ENCODE measurements at places on chromosomes 3 and 15.

DNA sequence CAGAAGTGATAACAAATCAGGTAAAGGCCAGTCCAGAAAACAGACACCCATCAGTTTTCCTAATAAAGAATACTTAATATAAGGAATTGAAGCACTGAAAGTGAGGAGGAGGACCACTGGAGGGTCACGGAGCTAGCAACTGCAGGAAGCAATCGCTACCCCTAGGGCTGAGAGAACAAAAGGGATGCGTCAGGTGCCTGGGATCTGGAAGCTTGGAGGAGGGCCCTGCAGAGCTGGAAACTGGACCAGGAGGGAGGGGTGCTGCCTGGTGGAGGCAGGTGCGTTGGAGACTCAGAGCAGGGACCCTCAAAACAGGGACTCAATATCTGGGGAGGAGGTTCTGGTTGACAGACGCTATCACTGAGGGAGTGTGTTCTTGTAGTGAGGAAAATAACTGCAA, 308.1 kb upstream of the RASGRP1 start:
- DNase-seq: no peak

DNA sequence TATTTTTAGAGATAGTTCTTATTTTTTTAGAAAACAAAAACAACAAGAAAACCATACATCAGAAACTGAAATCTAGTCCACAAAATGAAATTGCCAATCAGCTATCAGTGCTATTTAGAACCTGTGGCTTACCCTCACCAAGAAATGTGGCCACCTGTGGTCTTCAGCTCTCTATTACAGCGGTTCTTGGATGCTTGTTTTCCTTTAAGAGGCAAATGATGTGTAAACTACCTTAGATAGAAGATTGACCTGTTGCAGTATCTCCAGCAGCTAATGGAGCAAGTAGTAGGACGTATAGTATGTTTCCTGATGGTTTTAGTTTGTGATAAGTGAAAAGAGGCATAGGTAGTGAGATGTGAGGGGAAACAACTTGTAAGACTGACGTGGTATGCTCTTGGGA, 21.2 kb downstream of the TFG start:
- DNase-seq: no peak

DNA sequence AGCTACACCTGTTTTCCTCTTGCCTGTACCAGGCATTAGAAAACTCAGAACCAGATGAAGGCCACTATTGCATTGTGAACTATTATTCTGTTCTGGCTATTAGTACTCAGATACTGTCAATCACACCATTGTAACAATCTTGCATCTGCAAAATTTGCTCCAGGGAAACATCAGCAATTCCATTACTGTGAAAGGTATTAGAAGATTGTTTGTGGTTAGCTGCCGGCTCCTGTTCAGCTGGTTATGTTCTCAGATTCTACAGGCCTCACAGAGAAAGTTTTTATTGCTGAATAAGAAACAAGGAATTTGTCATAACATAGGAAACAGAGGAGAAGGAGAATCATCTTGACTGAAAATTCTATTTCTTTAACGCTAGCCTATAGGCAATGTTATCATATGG, 179.9 kb downstream of the PLOD2 start:
- no peak for DNase-seq

DNA sequence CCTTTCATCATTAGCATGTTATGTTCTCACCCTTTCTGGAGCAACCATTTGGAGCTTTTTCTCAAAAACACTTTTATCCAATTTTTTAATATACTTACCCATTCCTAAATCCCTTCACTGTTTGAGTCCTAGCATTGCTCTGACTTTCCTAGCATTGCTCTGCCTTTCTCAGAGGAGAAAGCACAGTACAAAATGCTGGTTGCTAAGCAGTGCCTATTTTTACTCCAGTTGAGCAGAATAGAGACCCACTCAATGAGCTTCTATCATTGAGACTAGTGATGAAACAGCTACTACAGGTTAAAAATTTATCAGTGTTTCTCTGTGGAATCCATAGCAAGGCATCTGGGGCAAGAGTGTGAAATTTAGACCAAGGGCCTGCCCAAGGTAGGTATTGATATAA, 21.8 kb upstream of the IL1RAP start:
- DNase-seq: no peak

- DNase-seq: no peak
Measured at GRCh38 chr3:16374047-16374934, 109.3 kb downstream of the OXNAD1 start.

DNA sequence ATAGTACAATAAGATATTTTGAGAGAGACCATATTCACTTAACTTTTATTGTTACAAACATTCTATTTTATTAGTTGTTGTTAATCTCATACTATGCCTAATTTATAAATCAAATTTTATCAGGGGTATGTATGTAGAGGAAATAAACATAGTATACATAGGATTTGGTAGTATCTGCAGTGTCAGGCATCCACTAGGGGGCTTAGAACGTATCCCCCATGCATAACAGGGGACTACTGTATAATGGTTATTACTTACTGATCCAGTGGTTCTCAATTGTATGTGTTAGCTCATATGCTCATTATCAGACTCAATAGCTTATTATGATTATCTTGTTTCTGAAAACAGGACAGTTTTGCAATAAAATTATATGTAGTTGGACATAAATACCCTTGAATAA, 27.6 kb downstream of the CMC1 start:
- DNase-seq: no peak

- no peak for DNase-seq
Measured at GRCh38 chr15:50298340-50298739, 32.8 kb upstream of the HDC start.

DNA sequence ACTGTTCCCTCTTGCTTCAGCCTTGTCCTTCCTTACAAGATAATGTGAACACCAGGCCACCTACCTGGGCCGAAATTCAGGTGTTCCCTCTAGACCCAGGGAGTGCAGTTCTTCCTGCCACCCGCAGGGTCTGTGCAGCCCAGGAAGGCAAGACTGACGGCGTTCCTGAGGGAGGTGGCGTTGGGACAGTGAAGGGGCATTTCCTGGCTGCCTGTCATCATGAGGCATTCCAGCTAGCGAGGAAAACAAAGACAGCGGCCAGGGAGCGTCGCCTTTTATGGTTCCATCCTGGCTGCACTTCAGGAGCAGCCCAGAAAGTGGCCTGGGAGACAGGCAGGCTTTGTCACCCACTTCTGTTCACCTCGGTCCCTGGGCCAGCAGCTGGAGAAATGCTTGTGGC, 84.8 kb upstream of the WNT5A start:
- no peak for DNase-seq

- DNase-seq: no peak
Measured at GRCh38 chr15:35690698-35691116, 144.7 kb upstream of the DPH6 start.

- no peak for DNase-seq
Measured at GRCh38 chr3:108931035-108931434, 22.6 kb downstream of the GUCA1C start.

- no peak for DNase-seq
Measured at GRCh38 chr3:149646181-149646766, 11.6 kb downstream of the WWTR1 start.

- DNase-seq: no peak
Measured at GRCh38 chr3:71579935-71580406, 3.6 kb downstream of the FOXP1 start.

- no peak for DNase-seq
Measured at GRCh38 chr3:122691195-122691594, 10.6 kb downstream of the PARP14 start.

DNA sequence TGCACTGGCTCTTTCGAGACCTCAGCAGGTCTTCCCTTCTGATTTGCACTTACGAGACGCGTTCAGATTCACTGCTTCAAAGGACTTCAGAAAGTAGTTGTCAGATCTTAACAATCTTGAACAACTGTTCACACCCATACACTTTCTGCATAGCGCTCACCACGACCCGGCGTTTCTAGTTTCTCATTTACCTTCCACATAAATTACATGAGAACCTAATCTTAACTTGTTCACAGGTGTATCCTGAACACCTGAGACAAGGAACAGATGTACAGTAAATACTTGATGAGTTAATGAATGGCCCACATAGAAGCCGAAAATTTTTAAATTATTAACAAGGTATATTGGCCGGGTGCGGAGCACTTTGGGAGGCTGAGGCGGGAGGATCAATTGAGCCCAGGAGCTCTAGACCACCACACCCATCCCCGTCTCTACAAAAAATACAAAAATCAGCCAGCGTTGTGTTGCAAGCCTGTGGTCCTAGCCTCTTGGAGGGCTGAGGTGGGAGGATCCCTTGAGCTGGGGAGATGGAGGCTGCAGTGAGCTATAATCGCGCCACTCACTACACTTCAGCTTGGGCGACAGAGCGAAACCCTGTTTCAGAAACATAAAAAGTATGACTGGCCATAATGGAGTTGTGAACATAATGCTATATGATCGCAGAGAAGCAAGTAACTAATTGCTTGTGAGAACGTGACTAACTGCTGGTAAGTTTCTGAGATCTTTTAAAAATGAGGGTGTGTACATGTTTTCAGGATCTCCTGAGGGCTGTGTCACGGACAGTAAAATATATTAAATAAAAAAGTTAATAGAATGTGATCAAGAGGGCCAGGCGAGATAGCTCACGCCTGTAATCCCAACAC, 984 bp upstream of the SMARCC1 start:
- DNase-seq: no peak

DNA sequence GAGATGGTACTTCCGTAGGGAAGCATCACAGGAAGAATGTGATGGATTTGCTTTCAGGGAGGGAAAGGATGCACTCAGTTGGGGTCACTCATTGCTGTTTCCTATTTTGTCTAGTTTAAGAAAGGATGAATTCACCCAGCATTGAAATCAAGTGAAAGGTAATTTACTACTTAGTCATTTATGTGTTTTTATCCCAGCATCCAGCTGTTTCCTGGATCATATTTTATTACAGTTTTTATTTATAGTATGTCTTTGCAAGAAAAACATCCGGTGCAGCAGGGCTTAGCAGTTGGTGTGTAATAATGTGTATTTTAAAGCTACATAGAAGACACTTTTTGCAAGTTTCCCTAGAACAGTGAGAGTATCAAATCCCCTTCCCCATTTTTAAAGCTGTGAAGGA, 37.4 kb upstream of the GOLGA8B start:
- DNase-seq: no peak

GRCh38 chr3:17840651-17841050, 98.2 kb upstream of the TBC1D5 start:
- no peak for DNase-seq

- DNase-seq: no peak
Measured at GRCh38 chr15:59028387-59028955, 41.0 kb downstream of the RNF111 start.

DNA sequence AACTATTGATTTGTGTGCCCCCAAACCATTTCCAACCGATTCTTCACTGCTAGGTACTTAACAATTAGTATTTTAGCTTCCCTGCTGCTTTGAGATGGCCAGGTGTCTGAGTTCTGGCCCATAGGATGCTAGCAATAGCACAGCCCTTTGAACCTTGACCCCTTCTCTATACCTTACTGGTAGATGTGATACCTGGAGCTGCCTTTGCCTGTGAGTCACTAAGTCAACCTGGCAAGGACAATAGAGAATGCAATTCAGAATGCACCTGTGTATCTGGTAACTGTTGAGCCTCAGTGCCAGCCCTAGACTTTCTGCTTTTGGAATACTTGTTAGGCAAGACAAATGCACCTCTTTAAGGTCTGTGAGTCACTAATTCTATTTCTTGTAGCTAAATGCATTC, 467.4 kb downstream of the GRM7 start:
- no peak for DNase-seq

GRCh38 chr3:124455891-124456290, 274.4 kb upstream of the UMPS start:
- no peak for DNase-seq

DNA sequence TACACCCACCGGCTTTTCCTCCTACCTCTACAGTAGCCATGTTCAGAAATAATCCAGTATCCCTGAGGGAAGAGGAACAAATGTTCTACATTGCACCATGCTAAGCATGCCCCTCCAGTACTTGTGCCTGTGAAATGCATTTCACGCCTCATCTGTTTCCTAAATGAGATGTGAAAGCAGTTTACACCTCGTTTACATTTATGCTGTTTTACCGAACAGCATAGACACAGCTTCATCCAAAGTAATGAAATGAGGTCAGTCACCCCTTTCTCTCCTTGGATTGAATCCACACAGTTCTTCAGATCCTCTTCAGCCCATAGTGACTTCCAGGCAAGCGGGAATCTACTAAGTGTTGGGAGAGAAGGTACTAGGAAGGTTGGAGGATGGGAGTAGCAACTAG, 514.3 kb downstream of the PDCD6IP start:
- DNase-seq: no peak

DNA sequence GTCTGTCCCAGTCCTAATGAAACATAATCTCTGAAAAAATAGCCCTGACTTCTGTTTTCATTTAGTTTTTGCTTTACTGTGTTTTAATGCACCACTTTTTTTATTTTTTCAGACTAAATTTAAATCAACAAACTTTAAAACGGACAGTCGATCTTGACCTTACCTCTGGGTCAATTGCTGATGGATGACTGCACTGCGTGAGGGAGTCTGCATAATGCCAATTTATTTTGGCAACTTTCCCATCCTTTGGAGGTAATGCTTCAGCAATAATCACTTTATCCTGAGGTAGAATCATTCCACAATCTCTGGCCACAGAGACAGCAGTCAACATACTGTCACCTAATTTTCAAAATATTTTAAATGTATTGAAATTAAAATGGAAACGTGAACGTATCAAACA, 32.5 kb upstream of the GP5 start:
- no peak for DNase-seq

DNA sequence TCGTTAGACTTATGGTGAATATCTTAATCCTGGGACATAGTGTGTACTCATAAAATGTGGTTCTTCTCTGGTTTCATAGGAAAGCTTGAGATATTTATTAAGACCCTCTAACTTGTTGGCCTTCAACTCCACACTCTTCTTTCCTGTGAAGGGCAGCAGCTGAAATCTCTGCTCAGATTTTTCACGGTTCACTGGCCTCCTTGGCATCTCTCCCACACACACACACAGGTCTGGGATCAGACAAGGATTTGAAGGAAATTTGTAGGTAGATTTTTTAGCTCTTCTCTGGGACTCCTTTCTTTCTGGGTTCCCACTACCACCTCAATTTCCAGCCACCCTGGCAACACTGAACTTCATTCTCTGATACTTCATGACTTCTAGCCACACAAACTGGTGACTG, 70.2 kb downstream of the MYRIP start:
- DNase-seq: no peak

DNA sequence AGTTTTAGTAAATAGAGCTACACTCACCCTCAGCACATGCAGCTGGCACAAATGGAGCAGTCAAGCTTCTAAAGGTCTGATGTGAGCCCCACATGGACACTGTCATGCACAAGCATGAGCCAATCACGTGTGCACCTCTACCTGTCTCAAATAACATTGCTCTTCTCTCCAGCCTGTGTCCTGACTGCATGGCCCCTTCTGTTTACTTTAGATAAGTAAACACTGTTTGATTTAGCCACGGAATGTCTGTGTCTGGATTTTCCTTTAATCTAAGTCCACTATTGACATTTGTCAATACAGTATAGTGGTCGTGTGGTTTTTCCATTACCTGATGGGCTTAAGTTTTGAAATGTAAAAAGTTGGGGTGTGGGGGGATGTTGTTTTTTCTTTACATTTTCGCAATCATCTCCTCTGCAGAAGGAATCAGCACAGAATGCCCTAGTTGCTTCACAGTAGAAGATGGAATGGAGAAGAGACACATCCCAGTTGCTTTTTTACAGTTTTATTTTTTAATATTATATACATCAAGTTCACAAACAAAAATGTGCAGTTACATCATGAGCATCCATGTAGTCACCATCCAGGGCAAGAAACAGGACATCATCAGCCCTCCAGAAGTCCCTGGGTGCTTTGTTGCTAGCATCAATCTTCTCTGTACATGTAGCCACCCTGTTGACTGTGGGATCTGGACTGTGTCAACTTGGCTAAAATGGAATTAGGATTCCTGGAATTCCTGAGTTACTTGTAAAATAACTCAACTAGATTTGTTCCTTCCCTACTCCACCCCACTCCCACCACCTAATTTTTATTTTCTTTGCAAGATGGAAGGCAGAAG, 146.1 kb downstream of the UACA start:
- DNase-seq: no peak
